Tibial nerve (tissue), 4 donors: ENCODE measurements at places on chromosomes 12 and 14. TPM values are rescaled to one million over a fixed set of nuclear protein-coding genes. Genes with fewer than 3 reads are reported as not detected.

Gene FAIM2
- total RNA-seq, result 46.8 TPM

Gene CEP128
- total RNA-seq, result 13.9 TPM

Gene IL22
- not detected for total RNA-seq

- no peaks in the 10 kb centered on the region for H3K36me3 ChIP-seq
- H3K27ac ChIP-seq, result no peak overlapping the region
- H3K27me3 ChIP-seq, result no peaks in the 10 kb centered on the region
Measured at GRCh38 chr14:79256380-79256779, 954.9 kb downstream of the DIO2 start.

Gene ATF7IP
- total RNA-seq, result 41.7 TPM

Gene SMCO2
- total RNA-seq, result not detected

DNA sequence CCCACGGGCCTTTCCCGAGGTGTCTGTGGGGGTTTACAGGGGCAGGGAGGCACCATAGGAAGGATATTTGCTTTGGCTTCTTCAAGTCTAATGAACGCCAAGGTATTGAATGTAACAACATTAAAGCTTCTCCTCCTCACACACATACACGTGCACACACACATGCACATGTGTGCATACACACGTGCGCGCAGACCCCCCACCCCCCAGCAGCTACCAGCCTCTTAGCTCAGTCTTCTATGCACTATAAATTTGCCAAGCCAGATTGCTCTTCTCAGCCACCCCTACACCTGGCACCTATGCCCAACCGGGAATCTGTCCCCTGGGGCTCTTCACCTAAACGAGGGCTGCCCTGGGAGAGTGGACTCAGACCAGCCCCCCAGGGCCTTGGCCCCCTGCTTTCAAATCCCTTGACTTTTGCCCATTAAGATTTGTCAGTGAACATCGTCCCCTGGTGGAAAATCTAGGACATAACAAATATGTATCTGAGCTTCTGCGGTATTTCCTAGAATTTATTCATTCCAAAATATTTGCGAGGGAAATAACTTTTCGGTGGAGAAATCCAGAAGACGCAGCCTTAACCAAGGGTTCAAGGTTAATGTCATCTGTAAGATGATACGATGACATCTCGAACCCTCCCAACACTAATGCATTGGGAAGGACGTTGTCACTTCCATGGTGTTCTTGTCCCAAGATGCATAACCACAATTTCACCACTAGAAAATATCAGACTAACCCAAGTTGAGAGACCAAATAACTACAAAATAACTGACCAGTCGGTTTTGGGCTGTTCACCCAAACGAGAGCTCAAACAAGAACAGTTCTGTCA, 330.4 kb downstream of the MED13L start:
- H3K36me3 ChIP-seq, result no peaks in the 10 kb centered on the region
- no peak for DNase-seq
- H3K4me3 ChIP-seq, result no peak overlapping the region
- no peaks in the 10 kb centered on the region for H3K27me3 ChIP-seq
- no peaks in the 10 kb centered on the region for H3K4me1 ChIP-seq

Gene STAC3
- not detected for total RNA-seq

- H3K27me3 ChIP-seq, result no peaks in the 10 kb centered on the region
- H3K4me3 ChIP-seq, result no peak overlapping the region
- no peaks in the 10 kb centered on the region for H3K4me1 ChIP-seq
- no peak for DNase-seq
- H3K27ac ChIP-seq, result no peak overlapping the region
- no peaks in the 10 kb centered on the region for H3K36me3 ChIP-seq
Measured at GRCh38 chr12:59708484-59708883, 112.7 kb downstream of the SLC16A7 start.

DNA sequence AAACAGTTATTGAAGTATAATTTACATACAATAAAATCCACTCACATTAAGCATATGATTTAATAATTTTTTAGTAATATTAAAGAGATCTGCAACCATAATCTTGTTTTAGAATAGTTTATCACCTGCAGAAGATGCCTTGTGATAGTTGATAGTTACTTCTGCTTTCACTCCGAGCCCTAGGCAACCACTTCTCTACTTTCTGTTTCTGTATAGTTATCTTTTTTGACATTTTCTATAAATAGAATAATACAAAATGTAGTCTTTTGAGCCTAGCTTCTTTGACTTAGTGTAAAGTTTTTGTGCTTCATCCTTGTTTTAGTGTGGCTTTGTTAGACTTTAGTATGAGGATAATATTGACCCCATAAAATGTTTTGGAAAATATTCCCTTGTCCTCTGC, 111.0 kb downstream of the MNAT1 start:
- H3K27me3 ChIP-seq, result no peaks in the 10 kb centered on the region
- no peak for DNase-seq
- no peaks in the 10 kb centered on the region for H3K36me3 ChIP-seq
- no peak overlapping the region for H3K27ac ChIP-seq
- no peak overlapping the region for H3K4me3 ChIP-seq

DNA sequence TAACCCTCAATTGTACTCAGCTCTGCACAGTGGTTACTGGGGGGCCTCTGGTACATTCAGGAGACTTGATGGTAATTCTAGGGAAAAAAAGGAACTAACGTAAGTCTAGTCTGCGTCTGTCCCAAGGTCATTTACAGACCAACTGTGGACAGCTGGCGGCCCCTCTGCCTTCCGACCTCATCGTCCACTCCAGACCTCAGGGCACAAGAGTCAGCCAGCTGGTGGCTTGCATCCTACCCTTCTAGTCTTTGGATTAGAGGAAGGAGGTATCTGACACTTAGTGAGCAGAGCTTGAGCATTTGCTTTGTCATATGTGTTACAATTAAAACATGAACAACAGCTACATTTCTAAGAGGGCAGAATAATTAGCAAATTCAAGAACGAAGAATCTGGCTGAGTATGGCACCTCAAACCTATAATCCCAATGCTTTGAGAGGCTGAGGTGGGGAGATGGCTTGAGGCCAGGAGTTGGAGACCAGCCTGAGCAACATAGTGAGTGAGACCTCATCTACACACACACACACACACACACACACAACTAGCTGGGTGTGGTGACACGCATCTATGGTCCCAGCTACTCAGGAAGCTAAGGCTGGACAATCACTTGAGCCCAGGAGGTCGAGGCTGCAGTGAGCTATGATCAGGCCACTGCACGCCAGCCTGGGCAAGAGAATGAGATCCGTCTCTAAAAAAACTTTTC, 36.5 kb downstream of the SSH1 start:
- DNase-seq, result no peak
- H3K27me3 ChIP-seq, result no peaks in the 10 kb centered on the region
- no peak overlapping the region for H3K4me3 ChIP-seq
- peaks cover 97% of the 10 kb centered on the region for H3K4me1 ChIP-seq
- H3K27ac ChIP-seq, result peak overlapping the region; percentile 90
- H3K36me3 ChIP-seq, result peaks cover 53% of the 10 kb centered on the region
